ENCODE measurements at places on chromosomes 6 and 20.

- no peak for DNase-seq
Measured at GRCh38 chr6:24004659-24005058, 121.4 kb upstream of the NRSN1 start.

GRCh38 chr6:123380257-123380656, 256.5 kb downstream of the TRDN start:
- DNase-seq: no peak

DNA sequence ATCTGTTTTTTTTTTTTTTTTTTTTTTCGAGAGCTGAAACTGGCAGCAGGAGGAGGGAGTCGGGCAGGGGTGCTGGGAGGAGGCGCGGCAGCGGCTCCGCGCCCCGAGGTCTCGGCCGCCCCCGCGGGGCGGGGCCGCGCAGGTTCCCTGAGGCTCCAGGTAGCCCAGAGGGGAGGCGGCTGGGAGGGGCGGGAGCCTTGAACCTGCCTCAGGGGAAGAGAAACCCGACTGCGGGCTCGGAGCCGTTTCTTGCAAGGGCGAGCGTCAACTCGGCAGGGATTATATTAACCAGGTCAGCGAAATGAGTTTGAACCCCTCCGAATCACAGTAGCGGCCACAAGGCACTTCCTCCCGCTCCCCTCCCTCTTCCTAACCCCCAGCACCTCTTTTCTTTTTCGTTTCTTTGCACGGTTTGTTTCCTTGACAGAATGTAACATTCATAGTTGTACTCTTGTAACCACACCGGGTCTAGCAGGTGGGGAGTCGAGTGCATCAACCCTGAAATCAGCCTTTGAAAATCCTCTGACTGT, 2.0 kb downstream of the MYB start:
- DNase-seq: peak; percentile 37

- DNase-seq: no peak
Measured at GRCh38 chr6:142696123-142697000, 248.6 kb downstream of the HIVEP2 start.

DNA sequence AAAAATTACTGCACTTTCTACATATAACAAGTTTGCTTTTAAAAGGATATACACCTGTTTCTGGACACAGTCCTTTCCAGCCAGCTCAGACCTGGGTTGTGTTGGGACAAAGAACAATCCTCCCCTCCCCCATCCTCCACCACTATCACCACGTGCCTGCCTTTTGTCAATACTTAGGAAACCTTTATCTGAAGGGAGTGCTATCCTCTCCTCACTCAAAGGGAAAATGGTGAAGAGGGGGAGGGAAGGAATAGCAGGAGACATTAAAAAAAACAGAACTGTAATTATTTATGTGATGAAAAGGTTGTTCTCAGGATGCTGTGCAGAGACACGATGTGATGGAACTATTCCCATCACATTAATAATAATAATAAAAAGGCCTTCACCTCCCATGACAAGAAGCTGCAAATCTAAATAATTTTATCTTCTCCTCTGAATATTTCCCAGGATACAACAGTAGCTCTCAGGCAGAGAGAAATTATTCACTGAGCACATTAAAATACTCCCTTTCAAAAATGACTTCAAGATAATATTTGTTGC, 105.5 kb downstream of the NRSN1 start:
- no peak for DNase-seq

GRCh38 chr6:51479296-51479695, 608.1 kb downstream of the PKHD1 start:
- DNase-seq: no peak

GRCh38 chr6:53239526-53239925, 90.9 kb upstream of the GCM1 start:
- no peak for DNase-seq

DNA sequence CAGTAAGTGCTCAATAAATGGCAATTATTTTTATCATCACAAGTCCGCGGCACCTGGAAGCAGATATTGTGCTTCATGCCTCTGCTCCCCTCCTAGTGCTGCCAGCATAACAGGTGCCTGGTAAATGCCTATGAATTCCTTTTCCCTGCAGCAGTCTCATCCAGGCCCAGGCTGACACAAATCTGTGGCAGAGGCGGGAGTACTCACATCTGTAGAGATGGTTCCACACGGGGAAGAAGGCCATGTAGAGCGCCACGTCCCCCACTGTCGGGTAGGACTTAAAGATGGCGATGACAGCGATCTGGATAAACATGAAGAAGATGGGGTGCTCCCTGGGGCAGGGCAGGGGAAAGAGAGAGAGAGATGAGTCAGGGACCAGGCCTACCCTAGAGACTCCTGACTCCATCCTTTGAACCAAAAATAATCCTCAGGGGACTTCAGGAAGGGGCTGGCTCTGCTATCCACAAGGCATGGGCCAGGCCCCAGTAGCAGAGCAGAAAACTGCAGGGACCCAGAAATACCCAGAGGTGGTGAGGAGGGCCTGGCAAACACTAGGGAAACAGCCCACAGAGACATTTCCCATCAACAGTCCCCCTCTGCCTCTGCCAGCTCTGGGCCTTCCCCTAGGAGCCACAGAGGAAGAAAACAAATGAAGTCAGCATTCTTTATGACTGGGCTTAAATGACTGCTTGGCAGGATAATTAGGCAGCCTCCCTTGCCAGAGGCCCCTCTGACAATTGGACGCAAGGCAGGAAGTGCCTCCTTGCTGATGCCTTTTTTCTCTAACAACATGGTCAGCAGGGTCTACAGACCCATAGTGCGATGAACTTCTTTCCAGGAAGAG, 23.0 kb downstream of the MAP1LC3A start:
- no peak for DNase-seq

- no peak for DNase-seq
Measured at GRCh38 chr20:17638835-17639407, 43.1 kb downstream of the RRBP1 start.

- no peak for DNase-seq
Measured at GRCh38 chr6:34546551-34547321, 9.4 kb downstream of the SPDEF start.

DNA sequence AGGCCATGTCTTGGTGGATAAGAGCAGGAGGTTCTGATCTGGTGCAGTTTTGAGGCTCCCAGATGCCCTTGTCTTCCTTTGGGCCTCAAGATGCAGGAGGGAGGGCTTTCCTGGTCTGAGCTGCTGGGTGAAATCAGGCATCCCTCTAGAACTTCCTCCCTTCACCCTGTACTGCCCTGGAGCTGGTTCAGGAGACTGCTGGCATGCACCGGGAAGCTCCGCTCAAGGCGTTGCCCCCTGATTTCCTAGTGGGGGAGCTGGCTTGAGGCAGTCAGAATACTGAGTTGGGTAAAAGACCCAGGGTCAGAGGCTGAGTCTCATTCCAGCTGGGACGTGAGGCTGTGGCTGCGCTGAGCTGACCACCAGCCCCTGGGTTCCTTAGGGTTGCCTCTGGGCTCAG, 12.0 kb downstream of the PHACTR3 start:
- no peak for DNase-seq

DNA sequence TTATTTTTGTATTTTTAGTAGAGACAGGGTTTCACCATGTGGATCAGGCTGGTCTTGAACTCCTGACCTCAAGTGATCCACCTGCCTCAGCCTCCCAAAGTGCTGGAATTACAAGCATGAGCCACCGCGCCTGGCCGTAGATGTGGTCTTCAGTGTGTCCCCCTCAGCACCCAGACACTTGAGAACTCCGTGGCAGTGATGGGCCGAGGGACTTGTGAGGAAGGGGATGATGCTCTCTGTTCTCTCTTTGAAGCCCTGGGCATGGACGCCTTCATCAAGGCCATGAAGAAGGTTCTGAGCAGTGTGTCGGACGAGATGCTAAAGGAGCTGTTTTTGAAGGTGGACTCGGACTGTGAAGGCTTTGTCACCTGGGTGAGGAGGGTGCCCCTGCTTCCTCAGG, 16.9 kb downstream of the EFCAB8 start:
- DNase-seq: no peak

DNA sequence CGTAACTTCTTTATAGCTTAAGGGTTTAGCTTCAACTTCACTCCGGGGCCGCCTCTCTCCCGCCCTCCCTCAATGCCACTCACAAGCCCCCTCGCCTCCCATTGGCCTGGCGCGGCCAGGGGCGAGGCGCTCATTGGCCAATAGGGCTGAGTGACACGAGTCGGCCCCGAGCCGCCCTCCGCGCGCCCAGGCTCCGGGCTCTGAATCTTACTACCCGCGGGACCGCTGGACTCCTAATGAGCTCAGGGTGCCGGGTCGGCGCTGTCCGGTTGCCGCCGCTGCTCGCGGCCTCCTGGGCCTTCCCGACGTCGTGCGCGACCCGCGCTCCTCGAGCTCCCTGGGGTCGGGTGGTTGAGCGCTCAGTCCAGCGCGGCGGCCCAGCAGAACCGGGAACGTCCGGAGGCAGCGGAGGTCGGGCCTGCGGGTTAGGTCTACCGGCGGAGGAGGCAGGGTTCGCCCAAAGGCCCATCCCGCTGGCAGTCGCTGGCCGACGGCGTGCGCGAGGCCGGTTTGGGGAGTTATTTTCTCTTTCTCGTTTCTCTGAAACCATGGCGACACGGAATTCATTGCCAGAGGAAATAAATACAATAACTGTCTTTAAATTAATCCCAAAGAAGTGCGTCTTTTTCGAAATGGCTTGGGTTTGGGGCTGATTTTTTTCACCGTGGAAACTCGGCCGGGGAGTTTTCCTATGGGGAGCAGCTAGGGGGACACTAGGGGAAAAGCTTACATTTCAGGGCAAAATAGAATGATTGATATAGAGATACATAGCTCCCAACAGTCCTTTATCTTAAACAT, at the start of gene SIM1:
Gene SIM1 (minus strand): TSS at position 19 of the 798 bp plus-strand sequence. CDS start 1,453 bp downstream, outside the sequence.
- no peak for DNase-seq

DNA sequence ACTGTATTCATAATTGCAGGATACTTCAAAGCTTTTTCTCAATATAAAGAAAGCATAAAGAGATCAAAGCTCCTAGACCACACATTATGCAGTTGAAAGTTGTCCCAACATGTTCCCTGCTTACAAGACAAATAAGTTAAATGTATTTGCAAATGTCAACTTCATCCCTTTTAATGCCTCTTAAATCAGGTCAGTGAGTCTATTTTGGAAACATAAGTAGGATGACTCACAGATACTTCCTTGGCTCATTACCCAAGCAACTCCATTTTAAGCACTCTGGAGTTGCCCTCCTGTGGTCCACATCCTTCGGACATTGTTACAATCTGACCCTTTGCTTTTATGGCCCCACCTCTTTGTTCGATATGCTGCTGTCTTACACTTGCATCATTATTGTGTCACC, 162.0 kb downstream of the FAXC start:
- DNase-seq: no peak

- DNase-seq: no peak
Measured at GRCh38 chr20:50563133-50563944, 53.2 kb downstream of the PTPN1 start.

DNA sequence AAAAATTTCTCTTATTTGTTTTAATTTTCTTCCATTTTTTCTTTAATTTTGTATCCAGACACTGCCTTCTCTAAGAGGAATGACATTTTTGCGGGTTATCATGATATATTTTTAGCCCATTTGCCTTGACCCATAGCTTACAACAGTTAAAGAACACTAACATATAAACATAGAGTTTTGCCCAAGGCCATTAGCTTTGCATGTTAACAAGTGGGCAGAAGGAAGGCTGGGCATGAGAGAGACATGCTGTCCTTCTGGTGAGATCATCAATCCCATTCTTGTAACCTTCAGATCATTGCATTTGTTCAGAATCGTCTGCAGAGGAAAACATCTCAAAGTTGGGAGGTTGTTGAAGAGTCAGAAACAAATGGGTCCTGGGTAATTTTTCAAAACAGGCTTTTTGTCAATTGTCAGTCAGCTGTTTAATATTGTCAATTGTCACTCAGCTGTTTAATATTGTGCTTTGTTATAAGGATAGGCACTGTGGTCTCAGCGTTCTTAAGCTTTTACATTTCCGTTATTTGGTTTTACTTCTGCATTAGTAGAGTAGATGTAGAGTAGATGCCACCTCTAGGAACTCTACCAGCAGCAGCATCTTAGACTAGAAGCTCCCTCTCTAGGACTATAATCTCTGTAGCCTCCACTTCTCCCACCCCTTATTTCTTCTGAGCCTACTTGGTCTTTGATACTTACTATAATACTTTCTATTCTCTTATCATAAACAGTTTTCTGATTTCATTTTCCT, 243.1 kb downstream of the ESR1 start:
- no peak for DNase-seq

GRCh38 chr6:89689732-89690131, 51.2 kb upstream of the LYRM2 start:
- no peak for DNase-seq

DNA sequence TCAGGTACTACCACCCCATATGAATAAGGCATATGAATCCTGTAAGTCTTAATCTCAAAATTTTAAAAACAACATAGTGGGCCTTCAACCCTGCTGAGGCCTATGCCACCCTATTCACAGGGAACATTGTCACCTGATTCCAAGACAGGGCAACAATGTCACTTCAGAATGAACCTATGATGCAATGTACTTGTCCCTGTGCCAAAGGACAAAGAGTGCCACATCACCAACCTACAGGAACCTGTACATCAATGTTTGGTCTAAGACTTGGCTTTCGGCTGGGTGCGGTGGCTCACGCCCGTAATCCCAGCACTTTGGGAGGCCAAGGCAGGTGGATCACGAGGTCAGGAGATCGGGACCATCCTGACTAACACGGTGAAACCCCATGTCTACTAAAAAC, 318.5 kb upstream of the JARID2 start:
- DNase-seq: no peak

DNA sequence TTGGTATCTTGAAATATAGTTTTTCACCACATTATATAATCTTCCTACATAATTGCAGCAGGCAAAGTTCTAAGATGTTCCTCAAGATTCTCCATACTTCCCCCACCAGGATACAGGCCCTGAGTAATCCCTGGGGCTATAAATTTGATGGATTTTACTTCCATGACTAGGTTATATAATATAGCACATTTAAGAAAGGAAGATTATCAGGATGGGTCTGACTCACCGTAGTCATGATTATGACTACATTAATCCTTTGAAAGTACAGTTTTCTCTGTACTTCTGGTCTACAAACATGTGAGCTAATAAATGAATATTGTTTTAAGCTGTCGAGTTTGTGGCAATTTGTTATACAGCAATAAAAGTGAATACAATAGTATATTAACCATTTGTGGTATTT, 122.5 kb downstream of the MACROD2 start:
- no peak for DNase-seq

DNA sequence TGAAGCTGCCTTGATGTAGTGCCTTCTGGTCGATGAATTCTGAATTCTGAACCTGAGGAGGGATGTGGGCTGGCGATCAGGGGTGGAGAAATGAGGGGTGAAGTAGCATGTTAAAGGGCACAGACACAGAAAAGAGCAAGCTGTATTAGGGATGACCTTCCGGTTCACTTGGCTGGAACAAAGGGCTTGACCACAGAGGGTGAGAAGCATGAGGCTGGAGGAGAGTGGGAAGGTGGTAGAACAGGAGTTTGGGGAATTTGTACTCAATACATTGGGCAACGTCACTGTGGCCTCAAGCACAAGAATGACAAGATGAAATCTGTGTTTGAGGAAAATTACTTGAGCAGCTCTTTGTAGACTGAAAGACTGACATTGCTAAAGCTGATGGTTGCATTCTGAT, 155.8 kb downstream of the SOBP start:
- no peak for DNase-seq

DNA sequence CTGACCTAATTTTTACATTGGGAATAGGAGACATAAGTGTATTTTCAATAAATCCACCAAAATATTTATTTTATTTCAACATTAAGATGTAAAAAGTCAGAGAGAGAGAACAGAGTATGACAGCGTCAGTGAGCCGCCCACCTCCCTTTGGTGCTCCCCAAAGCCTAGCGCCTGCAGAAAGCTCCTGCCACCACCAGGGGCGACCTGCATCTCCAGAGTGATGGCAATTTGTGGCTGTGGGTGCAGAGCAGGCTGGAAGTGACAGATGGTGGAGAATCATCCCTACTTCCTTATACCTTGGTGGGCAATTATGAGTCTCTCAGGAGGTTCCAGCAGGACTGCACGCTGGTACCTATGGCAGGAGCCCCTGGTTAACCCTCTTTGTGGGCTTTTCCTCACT, 87.3 kb downstream of the PTPRT start:
- DNase-seq: no peak
